Nucleus accumbens (tissue), 56 donors: ENCODE measurements at places on chromosomes 12 and 14.

GRCh38 chr12:113569806-113570205, 98.1 kb upstream of the LHX5 start:
- DNase-seq: no peak

DNA sequence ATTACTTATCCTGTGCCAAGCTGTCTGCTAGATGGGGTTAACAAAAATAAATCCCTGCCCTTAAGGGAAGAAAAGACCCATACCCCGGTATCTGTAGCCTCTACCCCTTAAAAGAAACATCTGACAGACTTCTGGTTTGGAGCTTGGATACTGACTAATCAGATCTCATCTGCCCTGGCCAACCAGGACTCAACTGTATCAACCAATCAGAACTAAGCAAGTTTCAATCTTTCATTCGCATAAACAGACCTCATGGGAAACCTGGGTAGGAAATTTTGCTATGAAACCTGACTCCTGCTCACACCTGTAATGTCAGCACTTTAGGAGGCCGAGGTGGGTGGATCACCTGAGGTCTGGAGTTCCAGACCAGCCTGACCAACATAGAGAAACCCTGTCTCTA, 26.4 kb upstream of the PRMT8 start:
- no peak for DNase-seq

DNA sequence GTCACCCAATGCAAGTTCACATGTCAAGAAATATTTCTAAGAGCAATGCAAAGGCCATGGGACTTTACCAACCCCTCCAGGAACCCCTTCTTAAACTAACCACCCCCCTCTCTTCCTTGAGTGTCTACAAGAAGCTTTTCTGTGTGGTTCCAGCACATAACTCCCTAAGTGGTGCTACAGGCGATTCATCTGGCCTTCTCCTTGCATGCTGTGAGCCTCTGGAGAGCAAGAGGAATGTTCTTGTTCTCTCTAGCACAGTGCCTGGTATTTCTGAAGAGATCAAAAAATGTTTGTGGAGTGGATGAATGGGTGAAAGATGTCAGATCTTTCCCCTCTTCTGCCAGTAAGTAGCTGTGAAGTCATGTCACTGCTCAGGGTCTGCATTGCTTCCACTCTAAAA, 5.9 kb upstream of the RNASE12 start:
- no peak for DNase-seq

DNA sequence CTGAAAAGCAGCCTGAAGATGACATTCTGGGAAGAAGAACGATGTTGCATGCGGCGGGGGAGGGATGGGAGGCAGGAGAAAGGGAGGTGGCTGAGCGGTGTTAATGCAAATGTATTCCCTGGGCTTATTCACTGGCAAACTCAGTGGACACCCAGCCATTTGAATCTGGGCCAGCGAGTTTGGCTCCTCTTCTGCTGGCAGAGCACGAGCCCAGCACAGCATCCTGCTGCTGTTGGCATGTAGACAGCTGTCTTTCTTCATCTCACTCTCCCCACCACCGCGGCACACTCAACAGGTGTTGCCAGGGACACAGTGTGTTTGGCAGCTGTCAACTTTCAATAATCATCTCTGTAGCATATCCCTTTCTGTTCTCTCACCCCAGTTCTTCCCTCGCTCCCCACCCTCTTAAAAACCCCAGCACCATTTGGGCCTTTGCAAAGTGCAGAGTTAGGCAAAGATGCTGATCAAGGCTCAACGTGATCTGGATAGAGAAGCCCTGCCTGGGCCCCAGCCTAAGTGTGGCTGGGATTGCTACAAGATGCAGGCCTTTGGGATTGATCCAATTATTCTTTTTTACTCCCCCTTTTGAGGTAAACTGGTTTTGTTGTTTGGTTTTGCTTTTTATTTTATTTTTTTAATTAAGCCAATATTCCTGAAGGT, 131.9 kb downstream of the EXOC5 start:
- peak; percentile 1 for DNase-seq

- no peak for DNase-seq
Observed at GRCh38 chr12:15276088-15276698, 46.1 kb upstream of the PTPRO start.

DNA sequence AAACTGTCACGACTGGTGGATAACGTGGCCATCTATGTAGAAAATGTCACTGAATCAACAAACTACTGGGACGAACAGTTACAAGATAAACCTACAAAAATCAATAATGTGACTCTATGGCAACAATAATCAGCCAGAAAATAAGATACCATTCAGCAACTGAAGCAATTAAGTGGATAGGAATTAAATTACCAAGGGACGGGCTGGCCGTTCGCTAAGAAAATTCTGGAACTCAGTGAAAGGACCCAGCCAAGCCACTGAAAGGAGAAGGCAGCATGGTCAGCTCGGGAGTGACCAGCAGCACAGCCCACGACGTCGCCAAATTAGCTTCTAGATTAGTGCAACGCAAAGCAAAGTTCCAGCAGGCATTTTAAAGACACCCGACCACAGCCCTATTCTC, 33.6 kb upstream of the TMEM179 start:
- no peak for DNase-seq

- no peak for DNase-seq
Observed at GRCh38 chr14:25953532-25954139, 644.2 kb downstream of the NOVA1 start.

GRCh38 chr14:64186231-64187129, 107.7 kb downstream of the ESR2 start:
- DNase-seq: no peak

- peak; percentile 46 for DNase-seq
Observed at GRCh38 chr14:68137704-68138619, 318.4 kb downstream of the RAD51B start.

DNA sequence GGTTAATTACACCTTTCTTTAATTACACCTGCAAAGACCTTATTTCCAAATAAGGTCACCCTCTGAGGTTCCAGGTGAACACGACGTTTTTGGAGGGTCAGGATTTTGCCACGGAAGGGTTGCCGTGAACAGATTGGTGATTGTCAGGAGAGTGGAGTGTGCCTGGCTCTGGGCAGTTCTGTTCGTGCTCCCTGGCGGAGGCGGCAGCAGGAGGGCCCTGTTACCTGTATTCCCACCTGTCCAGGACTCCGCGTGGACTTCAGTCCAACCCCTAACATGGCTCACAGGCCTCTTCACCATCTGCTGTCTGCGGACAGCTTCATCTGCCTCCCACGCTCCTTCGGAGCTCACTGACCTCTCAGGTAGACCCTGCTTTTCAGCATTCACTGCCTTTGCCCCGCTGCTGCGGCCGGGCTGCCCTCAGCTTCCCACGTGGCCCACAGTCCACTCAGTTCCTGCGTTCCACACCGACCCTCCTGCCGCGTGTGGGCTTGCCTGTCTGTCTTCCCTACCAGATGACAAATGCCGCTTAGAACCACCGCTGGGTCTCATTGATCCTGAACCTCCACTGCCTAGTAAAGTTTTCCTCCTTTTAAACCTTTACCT, 187.5 kb upstream of the DIO3 start:
- no peak for DNase-seq

- DNase-seq: no peak
Observed at GRCh38 chr12:109069307-109070271, 17.2 kb downstream of the USP30 start.

GRCh38 chr12:119176267-119177055, 2.3 kb upstream of the HSPB8 start:
- no peak for DNase-seq

DNA sequence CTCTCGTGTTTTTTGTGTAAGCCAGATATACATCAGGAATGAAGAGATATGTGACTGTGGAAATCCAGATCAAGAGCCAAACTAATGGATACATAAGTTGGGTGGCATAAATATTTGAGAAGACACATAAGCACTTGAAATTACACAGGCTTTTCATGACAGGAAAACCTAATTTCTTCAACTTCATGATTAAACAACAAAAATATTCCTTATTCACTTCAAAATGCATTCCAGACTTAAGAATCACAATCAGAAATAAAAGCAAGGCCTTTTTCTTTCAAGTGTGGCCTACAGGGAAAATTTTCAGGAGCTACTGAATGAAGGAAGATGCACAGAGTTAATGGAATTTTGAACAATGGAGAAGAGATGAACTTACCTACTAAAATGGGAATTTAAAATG, 515.6 kb downstream of the FOXG1 start:
- DNase-seq: no peak

GRCh38 chr14:96349286-96350075, 13.7 kb downstream of the ATG2B start:
- no peak for DNase-seq

- DNase-seq: no peak
Observed at GRCh38 chr14:41222581-41222980, 384.1 kb upstream of the LRFN5 start.

- DNase-seq: no peak
Observed at GRCh38 chr12:88299567-88300101, 157.5 kb downstream of the TMTC3 start.

DNA sequence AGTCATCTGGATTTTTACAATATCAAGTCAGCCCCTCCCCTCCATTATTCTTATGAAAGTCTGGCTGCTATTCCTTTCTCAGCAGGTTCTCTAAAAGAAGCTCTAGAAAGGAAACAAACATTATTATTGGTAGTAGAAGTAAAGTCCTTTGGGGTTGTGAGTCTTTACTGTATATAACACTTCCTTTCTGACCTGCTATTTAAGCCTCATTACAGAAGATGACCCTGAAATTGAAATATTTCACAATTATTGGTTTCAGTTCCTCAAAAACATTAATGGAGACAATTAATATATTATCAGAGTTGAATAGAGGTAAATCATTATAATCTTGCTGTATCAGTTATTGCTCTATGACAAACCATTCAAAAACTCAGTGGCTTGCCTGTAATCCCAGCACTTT, 19.3 kb downstream of the PLEKHA5 start:
- DNase-seq: no peak

DNA sequence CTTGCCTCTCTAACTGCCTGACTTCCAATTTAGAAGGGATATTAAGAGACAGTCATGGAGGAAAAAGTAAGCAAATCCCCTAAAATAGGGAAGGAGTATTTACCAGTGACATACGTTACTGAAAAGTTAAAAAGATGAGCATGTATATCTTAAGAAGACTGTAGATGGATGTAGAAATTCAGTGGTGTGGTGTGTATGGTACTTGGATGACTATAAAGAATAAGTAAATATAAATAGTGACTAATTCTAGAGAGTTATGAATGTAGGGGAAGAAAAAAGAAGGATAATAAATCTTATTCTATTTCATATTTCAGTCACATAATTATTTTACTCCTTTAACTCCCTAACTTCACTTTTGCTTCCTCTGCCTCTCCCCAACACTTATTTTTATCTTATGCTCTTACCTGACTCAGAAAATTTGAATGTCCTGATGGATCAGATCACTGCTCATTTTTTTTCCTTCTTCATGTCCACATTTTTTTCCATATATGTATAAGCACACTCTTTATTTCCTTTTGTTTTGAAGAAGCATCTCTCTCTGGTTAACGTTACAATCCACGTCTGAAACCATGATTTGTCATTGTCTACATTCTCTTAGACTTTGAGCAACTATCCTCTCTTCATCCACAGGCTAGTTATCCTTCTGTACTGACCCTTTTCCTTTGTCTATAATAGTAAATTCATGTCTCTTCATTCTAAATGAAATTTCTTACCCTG, 422.7 kb upstream of the SYT1 start:
- DNase-seq: no peak

- no peak for DNase-seq
Observed at GRCh38 chr12:116037941-116038837, 239.3 kb downstream of the MED13L start.

GRCh38 chr14:57495416-57495815, 1.8 kb upstream of the CCDC198 start:
- DNase-seq: no peak

DNA sequence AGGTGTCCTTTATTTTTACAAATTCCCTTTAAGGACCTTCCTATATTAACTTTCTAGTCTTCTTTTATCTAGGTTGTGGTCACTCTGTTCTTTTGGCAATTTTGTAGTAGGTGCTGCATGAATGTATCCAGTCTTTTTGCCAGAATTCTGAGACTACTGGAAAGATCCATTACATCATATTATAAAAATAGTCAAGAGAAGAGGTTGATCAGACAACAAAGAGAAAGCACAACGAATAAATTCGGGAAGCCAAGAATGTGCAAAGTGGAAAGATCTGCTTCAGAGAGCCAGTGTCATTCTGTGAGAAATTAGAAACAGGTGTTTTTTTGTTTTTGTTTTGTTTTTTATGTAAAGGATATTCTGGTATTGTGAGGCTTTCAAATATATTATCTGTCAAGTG, 15.8 kb upstream of the SLC16A7 start:
- DNase-seq: no peak

DNA sequence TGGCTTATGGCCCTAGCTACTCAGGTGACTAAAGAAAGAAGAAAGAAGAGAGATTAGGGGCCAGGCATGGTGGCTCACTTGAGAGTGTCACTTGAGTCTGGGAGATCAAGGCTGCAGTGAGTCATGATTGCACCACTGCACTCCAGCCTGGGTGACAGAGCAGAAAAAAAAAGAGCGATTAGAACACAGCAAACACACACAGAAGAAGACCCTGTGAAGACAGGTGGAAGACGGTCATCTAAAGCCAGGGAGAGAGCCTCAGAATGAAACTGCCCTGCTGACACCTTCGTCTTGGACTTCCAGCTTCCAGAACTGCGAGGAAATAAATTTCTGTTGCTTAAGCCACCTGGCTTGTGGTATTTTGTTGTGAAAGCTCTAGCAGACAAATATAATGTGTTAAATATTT, 17.5 kb upstream of the PPP1CC start:
- DNase-seq: no peak

DNA sequence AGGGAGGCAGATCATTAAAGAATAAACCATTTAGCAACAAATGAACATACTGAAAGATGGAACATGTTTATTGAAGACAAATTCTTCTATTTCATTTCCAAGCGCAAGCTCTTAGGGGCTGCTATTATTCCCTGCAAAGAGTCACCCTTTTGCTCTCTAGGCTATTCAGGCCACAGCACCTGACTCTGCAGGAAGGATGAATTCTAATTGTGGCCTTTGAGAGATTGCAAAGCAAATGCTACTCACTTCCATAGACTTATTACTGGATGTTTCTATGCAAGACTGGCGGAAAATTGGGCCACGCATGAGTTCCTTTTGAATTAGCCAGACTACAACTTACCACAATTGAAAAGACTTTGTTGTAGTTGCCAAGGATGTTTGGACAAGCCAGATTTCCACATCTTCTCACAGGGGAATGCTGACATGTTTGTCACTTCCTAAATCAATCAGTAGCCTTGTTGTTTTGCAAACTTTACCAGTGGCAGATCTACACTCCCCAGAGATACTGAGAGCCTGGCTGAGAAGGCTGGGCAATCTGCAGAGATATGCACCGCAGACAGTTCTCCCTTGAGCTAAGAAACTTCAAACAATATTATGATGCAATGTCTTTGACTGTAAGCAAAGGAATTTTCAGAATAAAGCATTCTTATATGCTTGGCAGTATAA, 334.3 kb upstream of the SYT1 start:
- no peak for DNase-seq

DNA sequence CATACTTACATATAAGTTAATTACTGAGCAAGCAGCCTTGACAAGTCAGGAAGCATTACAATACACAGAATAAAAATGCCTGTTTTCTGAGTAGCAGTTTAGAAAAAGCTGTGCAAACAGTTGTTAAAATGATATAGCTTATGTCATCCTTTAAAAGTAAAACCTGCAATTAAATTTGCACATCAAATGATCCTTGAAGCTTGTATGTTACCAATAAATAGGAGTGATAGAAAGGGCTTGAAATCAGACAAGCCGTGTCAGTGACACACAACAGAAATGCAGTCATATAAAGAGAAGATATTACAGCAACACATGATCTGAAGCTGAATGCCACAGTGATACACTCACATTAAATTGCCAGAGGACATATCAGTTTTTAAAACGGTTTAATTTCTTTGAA, 70.0 kb downstream of the EPS8 start:
- no peak for DNase-seq

- DNase-seq: no peak
Observed at GRCh38 chr12:109088818-109089217, 4.5 kb downstream of the ALKBH2 start.
